ENCODE measurements at places on chromosomes 5 and 9. TPM values are rescaled to one million over a fixed set of nuclear protein-coding genes. Genes with fewer than 3 reads are reported as not detected.

- no peaks in the 10 kb centered on the region for H3K4me1 ChIP-seq
- no peaks in the 10 kb centered on the region for H3K27me3 ChIP-seq
- H3K36me3 ChIP-seq: no peaks in the 10 kb centered on the region
- no peak for DNase-seq
Measured at GRCh38 chr5:114319821-114320220, 42.0 kb upstream of the KCNN2 start.

GRCh38 chr9:131545003-131545785 lies at the start of gene PRRT1B:
PRRT1B (plus strand) TSS chr9:131545523; CDS start chr9:131545616, 93 bp downstream.
- H3K4me1 ChIP-seq: no peaks in the 10 kb centered on the region
- DNase-seq: peak; percentile 81
- H3K27me3 ChIP-seq: peaks cover 60% of the 10 kb centered on the region
- no peak within 1 kb of the TSS for H3K27ac ChIP-seq
- H3K4me3 ChIP-seq: peak within 1 kb of the TSS; percentile 68
- H3K36me3 ChIP-seq: no peaks in the 10 kb centered on the region

- no peaks in the 10 kb centered on the region for H3K27me3 ChIP-seq
- DNase-seq: no peak
- H3K27ac ChIP-seq: no peak overlapping the region
- no peaks in the 10 kb centered on the region for H3K4me1 ChIP-seq
Measured at GRCh38 chr5:171506951-171507350, 87.5 kb downstream of the FGF18 start.

DNA sequence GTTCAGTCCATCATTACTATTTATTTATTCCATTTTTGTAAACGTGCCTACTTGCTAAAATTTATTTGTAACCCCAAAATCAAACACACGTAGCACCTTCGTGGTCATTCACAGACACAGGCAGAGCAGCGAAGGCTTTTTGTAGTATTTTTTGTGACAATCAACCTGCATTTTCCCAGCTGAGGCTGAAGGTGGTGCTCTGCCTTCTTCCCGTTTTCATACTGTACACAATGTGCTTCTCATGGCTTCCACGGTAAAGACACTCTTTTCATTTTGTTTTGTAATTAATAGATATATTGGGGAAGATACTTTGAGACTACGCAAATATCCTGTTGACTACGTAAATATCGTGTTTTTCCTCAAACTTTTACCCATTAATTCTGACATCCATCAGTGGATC lies 19.4 kb downstream of the DAP start:
- no peak overlapping the region for H3K27ac ChIP-seq
- no peaks in the 10 kb centered on the region for H3K27me3 ChIP-seq
- no peak for DNase-seq
- no peaks in the 10 kb centered on the region for H3K4me1 ChIP-seq
- H3K4me3 ChIP-seq: no peak overlapping the region

DNA sequence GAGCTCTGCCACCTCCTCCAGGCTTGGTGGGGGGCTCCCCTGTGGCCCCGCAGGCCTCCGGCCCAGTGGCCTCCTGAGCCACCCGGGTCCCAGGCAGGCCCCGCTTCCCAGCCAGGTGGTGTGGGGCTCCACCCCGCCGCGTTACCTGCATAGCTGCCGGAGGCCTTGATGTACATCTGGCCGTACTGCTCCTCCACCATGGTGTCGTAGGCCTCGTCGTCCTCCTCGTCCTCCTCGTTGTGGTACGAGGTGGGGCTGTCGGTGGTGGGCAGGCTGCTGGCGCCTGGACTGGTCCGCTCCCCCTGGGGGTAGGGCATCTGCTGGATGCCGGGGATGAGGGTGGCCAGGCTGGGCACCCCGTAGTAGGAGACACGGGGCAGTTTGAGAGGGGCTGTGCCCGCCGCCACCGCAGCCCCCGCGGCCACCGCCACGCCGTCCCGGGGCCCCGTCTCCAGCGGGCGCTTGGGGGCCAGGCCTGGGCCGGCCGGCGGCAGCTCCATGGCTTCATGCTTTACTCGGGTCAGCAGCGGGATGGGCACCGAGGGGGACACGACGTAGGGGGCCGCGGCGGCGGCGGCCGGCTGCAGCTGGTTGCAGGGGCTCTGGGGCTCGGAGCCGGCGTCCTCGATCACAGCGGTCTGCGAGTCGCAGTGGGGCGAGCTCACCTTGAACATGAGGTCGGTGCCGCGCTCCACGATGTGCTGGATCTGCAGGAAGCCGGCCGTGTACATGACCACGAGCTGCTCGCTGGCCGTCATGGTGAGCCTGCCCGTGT lies 45.4 kb downstream of the NACC2 start:
- no peaks in the 10 kb centered on the region for H3K27me3 ChIP-seq
- DNase-seq: no peak
- peak overlapping the region; percentile 78 for H3K4me3 ChIP-seq
- H3K27ac ChIP-seq: no peak overlapping the region

GRCh38 chr9:5631026-5631425 lies 2.1 kb downstream of the RIC1 start:
- DNase-seq: peak; percentile 36
- H3K4me3 ChIP-seq: peak overlapping the region; percentile 79
- H3K36me3 ChIP-seq: no peaks in the 10 kb centered on the region
- H3K4me1 ChIP-seq: peaks cover 17% of the 10 kb centered on the region
- H3K27ac ChIP-seq: no peak overlapping the region

GRCh38 chr5:150448334-150448733 lies 1.2 kb downstream of the RPS14 start:
- no peak for DNase-seq
- peak overlapping the region; percentile 100 for H3K4me3 ChIP-seq
- H3K36me3 ChIP-seq: peaks cover 52% of the 10 kb centered on the region

- H3K36me3 ChIP-seq: no peaks in the 10 kb centered on the region
- DNase-seq: peak; percentile 14
- H3K27ac ChIP-seq: peak overlapping the region; percentile 76
- no peaks in the 10 kb centered on the region for H3K27me3 ChIP-seq
- peak overlapping the region; percentile 97 for H3K4me3 ChIP-seq
- H3K4me1 ChIP-seq: peaks cover 11% of the 10 kb centered on the region
Measured at GRCh38 chr5:140176031-140176387, 1.0 kb downstream of the CYSTM1 start.

- peaks cover 24% of the 10 kb centered on the region for H3K4me1 ChIP-seq
- no peak overlapping the region for H3K27ac ChIP-seq
- H3K36me3 ChIP-seq: no peaks in the 10 kb centered on the region
- no peak for DNase-seq
- no peak overlapping the region for H3K4me3 ChIP-seq
- no peaks in the 10 kb centered on the region for H3K27me3 ChIP-seq
Measured at GRCh38 chr9:8815931-8816330, 1016.4 kb upstream of the DMAC1 start.

DNA sequence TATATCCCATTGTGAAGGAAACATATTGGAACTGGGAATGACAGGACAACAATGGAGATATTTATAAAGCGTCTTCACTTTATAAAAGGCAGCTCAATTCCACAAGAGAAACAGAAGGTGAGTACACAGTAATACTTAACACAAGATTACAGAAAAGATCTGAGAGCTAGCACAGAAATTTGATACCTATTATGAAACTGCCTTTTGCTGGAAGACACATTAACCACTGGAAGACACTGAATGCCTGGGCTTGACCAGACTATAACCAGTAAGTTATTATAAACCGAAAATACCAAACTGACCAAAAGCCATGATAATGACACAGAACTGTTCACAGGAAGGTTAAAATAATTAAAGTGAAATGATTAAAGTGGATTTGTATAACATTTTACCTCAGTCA lies 195.4 kb downstream of the NR2F1-AS1 start:
- DNase-seq: no peak
- H3K4me3 ChIP-seq: no peak overlapping the region
- no peaks in the 10 kb centered on the region for H3K36me3 ChIP-seq
- no peak overlapping the region for H3K27ac ChIP-seq

PITX1 gene
- total RNA-seq: not detected

AQP3 gene
- 3.8 TPM for total RNA-seq

PTGES gene
- total RNA-seq: 3.9 TPM

CDH12 gene
- not detected for total RNA-seq

JAKMIP2 gene
- 27.2 TPM for total RNA-seq

CBY3 gene
- 2.3 TPM for total RNA-seq
